ENCODE measurements at places on chromosomes 7 and 10.

- no peak for DNase-seq
Observed at GRCh38 chr7:151239837-151240459, 7.7 kb downstream of the CHPF2 start.

GRCh38 chr10:4215963-4216575, 431.1 kb upstream of the KLF6 start:
- DNase-seq = no peak

GRCh38 chr10:96387161-96387560, 28.4 kb upstream of the OPALIN start:
- DNase-seq = no peak

DNA sequence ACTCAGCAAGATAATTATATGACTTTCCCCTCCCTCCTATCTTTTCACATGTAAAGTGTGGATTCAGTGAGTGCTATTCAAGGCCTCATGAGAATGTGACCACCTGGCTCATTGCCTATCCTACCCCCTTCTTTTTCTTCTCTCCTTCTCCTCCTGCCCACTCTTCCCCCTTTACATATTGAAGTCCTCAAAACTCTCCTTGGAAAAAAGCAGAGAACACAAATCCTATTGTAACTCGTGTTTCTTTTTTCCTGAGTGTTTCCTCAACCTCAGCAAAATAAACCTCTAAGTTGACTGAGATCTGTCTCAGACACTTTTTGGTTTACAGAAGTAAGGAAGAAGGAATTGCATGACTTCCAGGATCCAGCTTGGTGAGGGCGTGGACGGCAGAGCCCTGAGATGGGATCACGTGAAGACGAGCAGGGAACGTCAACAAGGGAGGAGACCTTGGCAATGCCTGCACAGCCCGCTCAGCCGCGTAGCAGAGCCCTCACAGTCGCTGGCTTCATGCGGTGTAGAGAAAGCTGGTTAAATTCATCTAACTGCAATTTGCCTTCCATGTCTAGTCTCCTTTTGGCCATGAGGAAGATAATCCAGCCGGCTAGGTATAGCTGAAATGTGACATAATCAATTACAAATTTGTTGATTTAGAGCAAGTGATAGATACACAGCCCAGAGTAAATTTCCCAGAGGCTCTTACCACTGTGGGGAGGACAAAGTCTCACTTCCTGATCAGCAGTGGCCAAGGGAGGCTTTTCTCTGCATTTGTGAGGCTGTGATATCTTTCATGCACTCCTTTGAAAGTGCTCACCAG, 75.7 kb downstream of the LYZL2 start:
- DNase-seq = no peak

DNA sequence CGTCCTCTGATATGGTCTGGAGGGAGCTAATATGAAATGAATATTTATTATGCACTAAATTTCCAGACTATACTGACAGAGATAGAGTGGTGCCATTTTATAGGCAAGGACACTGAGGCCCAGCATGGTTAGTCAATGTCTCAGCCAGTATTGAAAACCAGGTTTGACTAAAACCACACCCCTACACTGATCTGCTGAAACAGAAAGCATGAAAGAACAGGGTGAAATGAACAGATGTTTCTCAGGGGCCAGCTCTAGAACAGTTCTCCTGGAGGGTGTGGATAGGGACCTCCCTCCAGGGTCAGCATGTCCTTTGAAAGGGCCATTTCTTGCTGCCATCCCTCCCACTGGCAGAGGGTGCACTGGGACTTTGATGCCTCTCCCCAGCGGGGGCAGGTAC, 700.5 kb downstream of the GRID1 start:
- no peak for DNase-seq

DNA sequence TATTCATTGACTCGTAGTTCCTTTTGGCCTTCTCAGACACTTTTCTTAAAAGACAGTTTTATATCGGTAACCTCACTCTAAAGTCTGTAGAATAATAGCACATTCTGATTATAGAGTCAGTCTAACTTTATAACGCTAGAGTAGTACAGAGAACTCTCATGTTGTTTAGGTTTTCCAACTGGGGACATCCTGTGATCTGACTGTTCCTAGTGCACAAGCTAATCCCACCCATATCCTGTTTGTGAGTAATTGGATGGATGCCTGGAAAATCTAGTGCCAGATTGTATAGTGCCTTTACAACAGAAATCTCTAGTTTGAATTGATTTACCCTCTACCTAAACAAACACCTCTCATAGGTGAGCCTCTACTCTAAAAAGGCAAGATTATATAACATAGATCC, 107.4 kb downstream of the ZEB1 start:
- no peak for DNase-seq

GRCh38 chr7:36045326-36045725, 107.7 kb upstream of the EEPD1 start:
- no peak for DNase-seq

DNA sequence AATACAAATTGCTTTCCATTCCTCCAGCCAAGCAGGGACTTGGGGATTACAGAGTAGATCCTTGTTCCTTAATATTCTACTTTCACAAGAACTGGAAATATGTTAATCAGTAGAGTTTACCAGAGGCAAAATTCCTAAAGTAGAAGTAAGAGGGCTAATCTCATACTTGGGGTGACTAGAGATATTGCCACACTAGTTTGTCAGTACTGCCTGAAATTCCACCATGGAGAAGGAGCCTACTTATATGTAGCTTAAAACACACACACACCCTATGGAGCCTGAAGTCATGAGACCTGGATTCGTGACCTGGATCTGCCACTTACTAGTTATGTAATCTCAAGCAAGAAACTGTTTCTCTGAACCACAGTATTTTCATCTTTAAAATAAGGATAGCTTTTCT, 33.9 kb downstream of the STRIP2 start:
- DNase-seq = no peak

- DNase-seq = no peak
Observed at GRCh38 chr7:30479202-30480120, 877 bp upstream of the NOD1 start.
